ENCODE measurements at places on chromosomes 2 and 18. TPM values are rescaled to one million over a fixed set of nuclear protein-coding genes. Genes with fewer than 3 reads are reported as not detected.

Gene RBM43
- 2.6 TPM for total RNA-seq

Gene DCDC2C
- not detected for total RNA-seq

Gene NEDD4L
- total RNA-seq = 10.5 TPM

Gene REG1B
- not detected for total RNA-seq

Gene GCKR
- 0.32 TPM for total RNA-seq

Measured in cardiac atrium fibroblast (primary cell).